ENCODE measurements at places on chromosomes 4 and X.

GRCh38 chrX:151099001-151099400 is 77.4 kb upstream of the GPR50 start:
- DNase-seq = no peak

DNA sequence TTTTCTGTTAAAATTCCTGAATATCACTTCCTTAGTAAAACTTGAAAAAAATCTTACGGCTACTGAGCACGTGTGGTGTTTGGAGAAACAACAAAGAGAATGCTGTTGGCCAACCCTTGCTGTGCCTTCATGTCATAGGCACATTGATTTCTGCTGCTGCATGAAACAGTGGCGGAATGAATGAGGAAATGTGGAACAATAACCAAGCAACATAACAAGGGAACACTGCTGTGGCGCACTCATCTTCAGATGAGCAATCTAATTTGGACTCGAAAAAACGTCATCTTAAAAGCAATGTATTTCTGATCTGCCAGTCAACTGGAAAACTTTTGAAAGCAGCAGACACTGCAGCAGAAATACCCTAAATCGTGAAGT is 51.4 kb downstream of the PROM1 start:
- no peak for DNase-seq

DNA sequence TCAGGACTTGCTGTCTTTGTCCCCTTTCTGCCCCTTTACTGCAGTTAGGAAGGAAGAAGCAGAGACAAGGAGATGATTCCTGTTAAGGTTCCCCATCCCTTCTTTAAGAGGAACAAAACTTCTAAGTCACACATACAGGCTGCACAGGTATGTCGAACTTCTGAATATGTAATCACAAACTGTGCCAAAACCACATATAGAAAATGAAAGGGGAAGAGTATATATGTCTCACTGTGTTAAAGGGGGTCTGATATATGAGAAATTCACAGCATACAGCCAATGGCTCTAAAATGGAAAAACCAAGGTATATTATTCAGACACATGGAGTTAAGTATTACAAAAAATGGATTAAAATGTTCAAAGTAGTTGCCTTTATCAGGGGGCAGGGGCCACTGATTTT is 11.7 kb downstream of the CFAP97 start:
- no peak for DNase-seq

DNA sequence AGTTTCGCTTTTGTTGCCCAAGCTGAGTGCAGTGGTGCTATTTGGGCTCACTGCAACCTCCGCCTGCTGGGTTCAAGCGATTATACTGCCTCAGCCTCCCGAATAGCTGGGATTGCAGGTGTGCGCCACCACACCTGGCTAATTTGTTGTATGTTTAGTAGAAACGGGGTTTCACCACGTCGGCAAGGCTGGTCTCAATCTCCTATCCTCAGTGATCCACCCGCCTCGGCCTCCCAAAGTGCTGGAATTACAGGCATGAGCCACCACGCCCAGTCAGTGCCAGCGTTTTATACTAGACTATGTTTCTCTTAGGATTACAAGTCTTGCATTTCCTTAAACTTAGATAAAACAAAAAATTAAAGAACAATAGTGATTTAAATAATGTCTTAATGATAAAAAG is 13.0 kb downstream of the KLF3 start:
- no peak for DNase-seq

DNA sequence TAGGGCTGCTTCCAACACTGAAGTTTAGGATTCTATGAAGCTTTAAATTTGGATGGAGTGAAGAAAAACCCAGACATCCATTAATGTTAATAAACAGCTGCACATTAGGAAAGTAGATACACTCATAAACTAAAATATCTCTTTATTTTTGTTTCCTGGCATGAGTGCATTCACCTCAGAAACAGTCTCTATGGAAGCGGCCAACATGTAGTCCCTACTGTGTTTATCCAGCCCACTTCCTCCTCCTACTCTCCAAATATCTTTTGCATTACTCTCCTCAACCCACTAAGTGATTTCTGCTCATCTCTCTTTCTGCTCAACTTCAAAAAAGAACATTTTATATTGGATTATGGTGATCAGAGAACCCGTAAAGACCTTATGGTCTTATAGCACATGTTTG is 180.3 kb upstream of the MXRA5 start:
- DNase-seq = no peak

DNA sequence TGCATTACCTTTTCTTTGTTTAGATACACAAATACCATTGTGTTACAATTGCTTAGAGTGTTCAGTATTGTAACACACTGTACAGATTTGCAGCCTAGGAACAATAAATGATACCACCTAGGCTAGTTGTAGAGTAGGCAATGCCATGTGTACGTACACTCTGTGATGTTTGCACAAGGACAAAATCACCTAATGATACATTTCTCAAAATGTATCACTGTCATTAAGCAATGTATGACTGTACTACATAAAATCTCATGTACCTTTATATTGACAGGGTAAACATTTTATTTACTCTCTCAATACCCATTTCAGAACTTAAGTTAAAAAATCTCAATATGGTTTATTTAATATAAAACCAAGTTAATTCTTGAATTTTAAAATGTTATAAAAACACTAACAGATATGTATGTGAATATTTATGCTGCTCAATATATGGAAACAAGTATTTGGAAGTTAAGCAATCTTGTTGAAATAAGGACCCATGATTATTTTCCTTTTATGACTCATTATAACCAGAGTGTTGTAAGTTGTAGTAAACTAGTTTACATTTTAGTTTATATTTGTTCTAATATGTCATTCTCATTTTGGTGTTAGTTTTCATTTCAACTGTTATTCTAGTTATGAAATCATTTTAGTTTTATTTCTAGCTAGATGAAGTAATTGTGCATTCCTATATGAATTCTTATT is 409.2 kb downstream of the TLL1 start:
- DNase-seq = no peak

DNA sequence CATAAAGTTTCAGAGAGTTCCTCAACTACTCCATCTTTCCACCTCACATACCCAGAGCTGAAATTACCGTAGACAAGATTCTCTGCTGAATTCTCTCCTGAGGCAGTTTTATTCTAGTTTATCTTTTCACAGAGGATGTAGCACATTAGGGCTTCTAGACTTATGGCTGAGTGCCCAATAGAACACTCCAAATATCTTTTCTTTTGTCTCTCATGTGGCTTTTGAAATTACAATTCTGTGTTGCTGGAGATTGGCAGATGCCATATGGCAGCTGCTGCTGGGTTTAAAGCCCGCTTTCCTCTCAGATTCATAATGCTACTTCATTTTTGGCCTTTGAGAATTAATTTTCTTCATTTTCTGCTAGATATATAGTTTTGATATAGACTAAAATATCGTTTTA is 107.6 kb upstream of the BANK1 start:
- no peak for DNase-seq

DNA sequence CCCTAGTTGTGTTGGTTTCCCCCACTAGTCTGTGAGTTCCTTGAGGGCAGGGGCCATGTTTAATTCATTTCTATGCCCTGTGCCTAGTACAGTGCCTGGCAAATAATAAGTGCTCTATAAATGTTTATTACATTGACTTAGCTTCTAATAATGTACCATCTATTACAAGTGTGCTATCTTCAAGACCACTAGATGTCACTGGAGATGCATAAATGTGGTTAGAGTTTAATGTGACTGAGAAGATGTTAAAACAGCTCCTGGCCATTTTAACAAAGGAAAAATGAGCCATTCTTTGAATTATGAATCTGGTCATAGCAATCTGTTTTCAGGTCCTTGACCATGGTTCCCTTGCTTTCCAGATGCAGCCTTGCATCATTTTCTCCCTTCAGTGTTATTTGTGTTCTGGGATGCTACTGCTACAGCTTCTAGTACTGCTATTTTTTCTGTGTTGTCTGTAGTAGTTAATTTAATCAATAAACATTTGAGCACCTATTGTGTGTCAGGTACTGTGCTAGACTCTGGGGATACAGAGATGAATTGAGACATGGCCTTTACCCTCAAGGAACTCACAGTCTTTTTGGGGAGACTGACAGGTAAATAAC is 43.2 kb downstream of the SLC9A6 start:
- DNase-seq = peak; percentile 51

- no peak for DNase-seq
These were observed 13.7 kb upstream of the KCTD8 start for GRCh38 chr4:44462259-44462658.

DNA sequence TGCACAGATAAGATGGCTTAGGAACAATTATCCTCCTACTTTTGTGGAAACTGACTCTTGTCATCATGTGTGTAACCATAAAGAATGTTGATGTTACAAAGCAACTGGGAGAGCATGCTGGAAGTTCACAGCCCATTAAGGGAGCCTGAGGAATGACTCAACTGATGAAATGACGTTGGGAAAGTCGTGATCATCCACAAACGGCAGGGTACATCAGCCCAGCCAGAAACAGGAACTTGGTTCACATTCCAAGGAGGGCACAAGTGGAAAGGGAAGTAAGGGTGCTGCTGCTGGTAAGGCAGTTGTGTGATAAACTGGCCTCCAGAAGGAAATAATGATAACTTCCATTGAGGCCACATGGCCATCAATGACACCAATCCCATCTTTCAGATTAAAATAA is 6.7 kb downstream of the TEC start:
- no peak for DNase-seq

GRCh38 chrX:124406294-124407014 is 60.1 kb downstream of the SH2D1A start:
- DNase-seq = peak; percentile 58

DNA sequence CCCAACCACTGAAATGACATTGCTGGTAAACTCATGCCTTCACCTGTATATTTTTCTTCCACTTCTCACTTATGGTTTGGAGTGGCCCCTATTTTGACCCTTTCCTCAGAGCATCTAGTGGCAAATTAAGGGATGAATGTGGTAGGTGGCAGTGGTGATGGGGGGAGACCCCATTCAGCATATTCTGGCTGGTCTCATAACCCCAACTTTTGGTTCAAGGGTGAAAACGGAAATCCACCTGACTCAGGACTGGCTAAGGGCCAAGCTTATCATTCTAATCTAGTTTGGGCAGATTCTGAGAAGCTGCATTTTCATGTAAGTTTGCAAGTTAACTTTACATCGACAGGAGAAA is 47.0 kb upstream of the NSUN7 start:
- no peak for DNase-seq

DNA sequence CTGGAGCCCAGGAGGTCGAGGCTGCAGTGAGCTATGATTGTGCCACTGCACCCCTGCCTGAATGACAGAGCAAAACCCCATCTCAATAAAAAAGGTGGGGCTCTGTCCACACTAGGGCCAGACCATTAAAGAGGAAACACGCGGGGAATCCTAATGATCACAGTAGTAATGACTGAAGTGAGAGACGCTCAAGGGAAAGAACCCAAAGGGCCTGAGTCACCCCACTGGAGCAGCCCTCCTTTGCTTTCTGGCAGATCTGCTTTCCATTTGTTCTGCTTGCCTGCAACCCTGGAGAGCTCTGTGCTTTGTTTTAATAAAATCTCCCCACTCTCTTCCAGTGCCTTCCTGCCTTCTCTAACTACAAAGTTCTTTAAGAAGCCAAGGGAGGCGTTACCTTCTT is 5.0 kb downstream of the TFDP3 start:
- DNase-seq = no peak

DNA sequence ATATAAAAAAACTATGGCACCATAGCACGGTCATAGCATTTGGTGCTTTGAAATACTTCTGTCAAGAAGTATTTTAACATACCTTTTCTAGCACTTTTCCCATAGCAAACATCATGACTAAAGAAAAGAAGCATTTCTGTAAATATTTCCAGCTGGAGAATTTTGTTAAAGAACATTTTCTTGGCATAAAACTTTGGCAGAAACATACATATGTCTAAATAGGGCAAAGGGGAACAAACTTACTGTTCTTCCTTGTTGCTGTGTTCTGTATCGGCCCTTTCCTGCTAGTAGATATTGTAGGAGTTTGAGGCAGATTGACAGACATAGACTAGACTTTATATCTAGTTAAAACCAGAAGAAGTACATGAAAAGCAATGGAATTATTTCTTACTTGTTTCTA is 2368.5 kb downstream of the PCDH7 start:
- no peak for DNase-seq

- DNase-seq = no peak
These were observed 66.0 kb upstream of the C4orf54 start for GRCh38 chr4:99723612-99724011.

- no peak for DNase-seq
These were observed 1083.1 kb upstream of the PCDH10 start for GRCh38 chr4:132065940-132066495.

- DNase-seq = no peak
These were observed 62.5 kb downstream of the ABLIM2 start for GRCh38 chr4:8095956-8096689.

DNA sequence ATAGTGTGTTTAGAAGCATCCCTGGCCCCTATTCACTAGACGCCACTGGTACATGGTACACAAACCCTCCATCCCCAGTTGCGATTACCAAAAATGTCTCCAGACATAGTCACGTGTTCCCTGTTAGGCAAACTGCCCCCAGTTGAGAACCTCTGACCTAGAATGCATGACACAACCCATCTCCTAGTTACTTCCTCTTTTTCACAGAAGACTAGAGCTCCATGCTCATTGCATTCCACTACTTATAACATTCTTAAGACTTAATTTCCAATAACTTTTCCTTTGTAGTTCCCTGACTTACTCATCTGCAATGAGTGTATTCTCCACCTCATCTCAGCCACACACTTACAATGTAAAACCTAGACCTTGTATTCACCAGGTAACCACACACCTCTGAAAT is 68.6 kb downstream of the PRSS12 start:
- no peak for DNase-seq

Measured in CD4-positive, alpha-beta T cell treated with Interleukin-12 subunit alpha and Interleukin-12 subunit beta, for 1 hour (primary cell).